ENCODE measurements at places on chromosomes 13 and 19.

DNA sequence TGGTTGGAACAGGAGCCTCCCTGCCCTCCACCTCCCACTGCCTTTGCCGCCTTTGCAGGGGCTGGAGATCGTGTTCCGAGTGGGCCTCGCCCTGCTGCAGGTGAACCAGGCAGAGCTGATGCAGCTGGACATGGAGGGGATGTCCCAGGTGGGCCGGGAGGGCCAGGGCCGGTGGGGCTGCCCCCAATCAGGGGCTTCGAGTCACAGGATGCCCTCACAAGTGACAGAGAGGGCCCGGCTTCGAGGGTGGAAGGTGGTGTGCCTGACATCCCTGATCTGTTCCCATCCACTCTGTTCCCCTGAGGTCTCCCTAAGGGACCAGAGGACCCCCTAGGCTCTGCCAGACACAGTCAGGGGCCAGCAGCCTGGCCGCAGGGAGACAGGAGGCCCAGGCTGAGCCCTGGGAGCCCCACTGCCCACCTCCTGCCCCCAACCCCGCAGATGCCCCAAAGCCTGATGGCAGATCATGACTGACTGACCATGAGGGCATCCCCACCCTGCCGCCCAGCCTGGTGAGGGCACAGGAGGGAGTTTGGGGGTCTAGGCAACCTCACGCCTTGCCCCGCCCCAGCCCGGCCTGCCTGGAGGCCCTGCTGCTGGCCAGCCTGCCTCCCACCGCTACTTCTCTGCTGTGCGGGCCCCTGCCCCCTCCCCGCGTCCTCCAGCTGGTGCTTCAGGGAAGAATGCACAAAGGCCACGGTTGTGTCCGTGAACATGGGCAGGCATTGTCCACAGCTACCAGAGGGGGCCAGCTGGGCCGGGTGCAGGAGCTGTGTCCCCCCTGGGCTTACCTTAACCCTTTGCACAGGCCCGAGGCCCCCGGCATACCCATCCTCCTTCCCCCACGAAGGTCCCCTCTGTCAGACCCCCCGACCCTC lies 21.8 kb downstream of the EVI5L start:
- no peak for DNase-seq

DNA sequence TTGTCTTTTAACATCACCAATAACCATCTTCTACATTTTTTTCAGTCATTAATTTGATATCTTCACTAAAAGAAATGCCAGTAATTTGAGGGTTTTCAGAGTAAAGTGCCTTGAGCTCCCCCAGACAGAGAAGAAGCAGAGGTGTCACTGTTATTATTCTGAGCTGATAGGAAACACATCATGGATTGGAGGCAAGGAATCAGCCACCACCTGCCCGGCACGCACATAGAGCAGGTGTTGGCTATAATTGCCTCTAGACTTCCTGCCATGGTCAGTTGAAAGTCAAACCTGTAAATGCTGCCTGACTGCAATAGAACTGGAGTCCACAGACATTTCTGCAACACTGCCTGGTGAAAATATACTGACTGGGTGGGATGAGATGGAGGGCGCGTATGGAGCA lies 776.6 kb downstream of the UQCRFS1 start:
- no peak for DNase-seq

GRCh38 chr19:29528350-29528945 lies 2.7 kb downstream of the VSTM2B start:
- DNase-seq: peak; percentile 44

DNA sequence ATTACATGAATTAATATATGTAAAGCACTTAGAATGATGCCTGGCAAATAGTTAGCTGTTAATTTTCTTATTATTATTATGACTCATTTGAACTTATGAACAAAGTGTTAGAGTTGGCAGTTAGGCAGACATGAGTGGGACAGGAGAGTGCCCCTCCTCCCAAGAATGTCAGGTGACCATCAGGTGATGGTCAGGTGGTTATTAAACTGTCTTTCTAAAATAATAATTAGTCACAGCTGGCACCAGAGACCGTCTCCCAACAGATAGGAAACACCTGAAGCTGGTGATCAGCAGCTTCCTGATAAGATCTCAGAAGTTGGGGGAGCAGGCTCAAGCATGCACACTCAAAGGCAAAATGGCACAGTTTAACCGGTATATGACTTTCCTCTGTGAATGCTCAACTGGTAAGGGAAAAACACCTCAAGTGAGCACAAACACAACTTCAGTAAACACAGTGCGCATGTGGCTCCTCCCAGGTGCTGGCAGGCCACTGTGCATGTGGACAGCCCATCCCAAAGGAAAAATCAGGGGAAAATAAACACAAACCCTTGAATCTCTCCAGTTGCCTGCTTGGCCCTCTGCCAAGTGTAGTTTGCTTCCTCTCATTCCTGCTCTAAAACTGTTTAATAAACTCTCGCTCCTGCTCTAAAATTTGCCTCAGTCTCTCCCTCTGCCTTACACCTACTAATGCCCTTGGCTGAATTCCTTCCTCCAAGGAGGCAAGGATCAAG lies 54.0 kb downstream of the FLT1 start:
- DNase-seq: no peak

DNA sequence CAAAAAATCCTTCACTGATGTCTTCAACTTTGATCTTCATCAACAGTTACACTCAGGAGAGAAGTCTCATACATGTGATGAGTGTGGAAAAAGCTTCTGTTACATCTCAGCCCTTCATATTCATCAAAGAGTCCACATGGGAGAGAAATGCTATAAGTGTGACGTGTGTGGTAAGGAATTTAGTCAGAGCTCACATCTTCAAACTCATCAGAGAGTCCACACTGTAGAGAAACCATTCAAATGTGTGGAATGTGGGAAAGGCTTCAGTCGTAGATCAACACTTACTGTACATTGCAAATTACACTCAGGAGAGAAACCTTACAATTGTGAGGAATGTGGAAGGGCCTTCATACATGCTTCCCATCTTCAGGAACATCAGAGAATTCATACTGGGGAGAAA lies 8.4 kb upstream of the ZNF226 start:
- no peak for DNase-seq

DNA sequence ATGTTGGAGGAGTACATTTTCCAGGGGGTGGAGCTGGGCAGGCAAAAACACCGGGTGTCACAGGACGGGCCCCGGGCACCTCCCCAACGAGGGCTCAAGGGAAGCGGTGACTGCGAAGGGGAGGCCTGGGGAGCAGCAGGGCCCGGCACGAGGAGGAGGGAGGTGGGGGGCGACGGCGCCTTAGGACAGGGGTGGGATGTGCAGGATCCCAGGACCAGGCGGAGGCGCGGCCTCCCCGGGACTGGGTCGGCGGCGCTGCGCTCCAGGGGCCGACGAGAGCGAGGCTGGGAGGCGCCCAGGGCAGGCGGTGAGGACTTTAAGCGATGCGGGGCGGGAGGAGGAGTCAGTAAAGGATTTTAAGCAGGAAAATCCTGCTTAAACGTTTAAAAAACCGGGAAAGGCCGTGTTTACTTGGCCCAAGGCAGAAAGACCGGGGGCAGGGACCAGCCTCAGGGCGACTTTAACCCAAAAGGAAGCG lies 427 bp downstream of the ZNF160 start:
- peak; percentile 21 for DNase-seq

GRCh38 chr19:31880283-31880682 lies 465.1 kb upstream of the ZNF507 start:
- DNase-seq: no peak

GRCh38 chr13:99043831-99044231 lies 66.0 kb upstream of the DOCK9 start:
- DNase-seq: no peak

DNA sequence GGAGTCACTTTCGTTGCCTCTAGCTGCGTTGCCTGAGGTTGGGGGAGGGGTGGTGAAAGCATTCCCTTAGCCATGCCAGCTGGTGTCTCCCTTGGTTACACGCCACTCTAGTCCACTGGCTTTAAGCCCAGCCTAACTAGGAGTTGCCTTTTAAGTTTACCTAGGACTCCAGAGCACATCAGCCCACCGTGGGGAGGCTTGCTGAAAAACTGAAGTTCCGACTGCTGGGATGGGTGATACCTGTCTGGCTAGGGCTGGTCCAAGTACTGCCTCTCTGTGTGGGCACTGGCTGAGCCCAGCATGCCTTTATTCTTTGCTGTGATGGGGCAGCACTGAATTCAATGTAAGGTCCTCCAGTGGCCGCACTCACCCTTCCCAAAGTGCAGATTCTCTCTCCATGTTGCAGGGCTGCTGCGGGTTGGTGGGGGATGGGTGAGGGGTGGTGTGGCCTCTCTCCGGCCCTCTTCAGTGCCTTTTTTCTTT lies 11.8 kb upstream of the CEACAM1 start:
- DNase-seq: no peak

DNA sequence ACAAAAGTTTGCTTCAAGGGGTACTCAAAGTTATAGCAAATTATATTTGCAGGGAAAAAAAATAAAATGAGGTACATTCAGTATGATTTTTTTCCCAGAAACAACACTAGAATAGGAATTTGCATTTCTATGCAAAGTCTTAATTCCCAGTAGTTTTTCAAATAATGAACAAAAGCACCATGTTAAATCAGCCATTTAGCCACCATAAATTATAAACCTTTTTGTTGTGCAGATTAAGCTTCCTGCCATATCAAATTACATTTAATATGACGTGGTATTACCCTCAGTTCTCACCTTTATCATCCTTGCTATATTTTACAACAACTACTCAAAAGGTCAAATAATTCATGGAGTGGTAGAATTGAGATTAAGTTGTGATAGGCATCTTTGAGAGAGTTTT lies 136.6 kb upstream of the FRY start:
- no peak for DNase-seq

Data from fibroblast of upper back skin (primary cell).